A549 treated with GW870086 at 1 μM for 4 hours (cell line): ENCODE measurements at places on chromosomes 7 and 10. TPM values are rescaled to one million over a fixed set of nuclear protein-coding genes. Genes with fewer than 3 reads are reported as not detected.

Gene MUC12
- total RNA-seq, result 14.8 to 23.2 TPM (median 20.8 TPM) in 5 replicates

Gene PHF14
- 19.2 to 25.5 TPM (median 22.6 TPM) in 5 replicates for total RNA-seq

Gene ARHGAP21
- 37.6 to 48.9 TPM (median 46.4 TPM) in 5 replicates for total RNA-seq

Gene GJD4
- total RNA-seq, result 0.08 TPM in 2 of 5 replicates, not detected in the others

Gene SPDYE6
- not detected in 5 replicates for total RNA-seq

Gene FZD8
- total RNA-seq, result 4.2 to 5.5 TPM (median 5.1 TPM) in 5 replicates

Gene KDM7A
- total RNA-seq, result 2.1 to 3.1 TPM (median 2.5 TPM) in 5 replicates

Gene ASB4
- total RNA-seq, result 0.14 to 0.37 TPM (median 0.22 TPM) in 5 replicates

Gene EBLN1
- 0.16 TPM in 1 of 5 replicates, not detected in the others for total RNA-seq

Gene NFKB2
- total RNA-seq, result 41.1 to 61.6 TPM (median 54.5 TPM) in 5 replicates

Gene HECTD2
- 2.7 to 3.9 TPM (median 3.6 TPM) in 5 replicates for total RNA-seq

Gene FAM25C
- total RNA-seq, result 1.0 to 2.3 TPM (median 1.8 TPM) in 4 of 5 replicates, not detected in the other

Gene ABCA13
- 0.02 to 0.09 TPM (median 0.06 TPM) in 5 replicates for total RNA-seq

Gene CCDC186
- 2.8 to 6.2 TPM (median 5.4 TPM) in 5 replicates for total RNA-seq

Gene CPA1
- total RNA-seq, result not detected in 5 replicates

Gene PARD3
- total RNA-seq, result 57.2 to 69.5 TPM (median 64.4 TPM) in 5 replicates
